Cardiac septum (tissue), 1 donor: ENCODE measurements at places on chromosomes 1 and 21. TPM values are rescaled to one million over a fixed set of nuclear protein-coding genes. Genes with fewer than 3 reads are reported as not detected.

TMEM79 gene
- 2.2 TPM for total RNA-seq

GRCh38 chr1:85615586-85616363, 35.2 kb downstream of the CCN1 start:
- no peak for DNase-seq

DNA sequence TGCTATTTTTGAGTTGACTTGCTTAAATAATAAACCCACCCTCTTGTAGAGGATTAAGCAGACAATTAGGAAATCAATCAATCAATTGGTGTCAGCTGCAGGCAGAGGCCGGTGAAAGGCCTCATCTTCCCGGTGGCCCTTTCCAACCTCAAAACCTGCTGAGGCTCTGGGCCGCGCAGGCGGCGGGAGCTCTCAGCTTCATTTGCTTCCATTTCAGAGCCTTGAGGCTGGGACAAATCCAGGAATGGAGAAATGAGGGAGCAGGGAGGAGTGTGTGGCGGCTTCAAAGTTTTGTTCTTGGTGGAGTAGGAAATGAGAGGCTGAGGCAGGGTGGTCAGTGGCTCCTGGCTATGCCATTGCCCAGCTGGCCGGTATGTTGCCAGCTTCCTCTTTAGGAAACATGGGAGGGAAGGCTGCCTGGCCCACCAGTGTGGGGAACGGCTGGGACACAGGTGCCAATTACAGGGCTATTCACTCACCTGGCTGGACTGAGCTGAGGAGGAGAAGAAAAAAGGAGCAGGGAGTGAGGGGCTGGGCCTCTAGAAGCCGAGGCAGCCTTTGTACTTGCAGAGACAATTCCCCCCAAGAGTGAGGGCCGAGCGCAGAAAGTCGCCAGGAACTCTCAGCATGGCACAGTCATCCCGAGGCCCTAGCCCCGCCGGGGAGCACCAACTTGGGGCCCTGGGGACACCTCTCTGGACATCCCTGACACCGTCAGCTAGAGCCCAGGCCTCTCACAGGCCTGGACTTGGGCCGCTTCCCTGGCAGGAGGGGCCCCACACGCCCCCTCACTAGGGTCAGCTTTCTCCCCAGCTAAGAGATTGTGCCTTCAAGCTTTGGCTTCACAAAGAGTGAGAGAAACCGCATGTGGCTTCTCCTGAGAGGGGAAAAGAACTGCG, 4.4 kb downstream of the POU3F1 start:
- DNase-seq, result no peak

- DNase-seq, result no peak
Observed at GRCh38 chr1:115258302-115258866, 79.7 kb downstream of the NGF start.

- DNase-seq, result no peak
Observed at GRCh38 chr1:29752141-29752540, 515.8 kb downstream of the PTPRU start.

DNA sequence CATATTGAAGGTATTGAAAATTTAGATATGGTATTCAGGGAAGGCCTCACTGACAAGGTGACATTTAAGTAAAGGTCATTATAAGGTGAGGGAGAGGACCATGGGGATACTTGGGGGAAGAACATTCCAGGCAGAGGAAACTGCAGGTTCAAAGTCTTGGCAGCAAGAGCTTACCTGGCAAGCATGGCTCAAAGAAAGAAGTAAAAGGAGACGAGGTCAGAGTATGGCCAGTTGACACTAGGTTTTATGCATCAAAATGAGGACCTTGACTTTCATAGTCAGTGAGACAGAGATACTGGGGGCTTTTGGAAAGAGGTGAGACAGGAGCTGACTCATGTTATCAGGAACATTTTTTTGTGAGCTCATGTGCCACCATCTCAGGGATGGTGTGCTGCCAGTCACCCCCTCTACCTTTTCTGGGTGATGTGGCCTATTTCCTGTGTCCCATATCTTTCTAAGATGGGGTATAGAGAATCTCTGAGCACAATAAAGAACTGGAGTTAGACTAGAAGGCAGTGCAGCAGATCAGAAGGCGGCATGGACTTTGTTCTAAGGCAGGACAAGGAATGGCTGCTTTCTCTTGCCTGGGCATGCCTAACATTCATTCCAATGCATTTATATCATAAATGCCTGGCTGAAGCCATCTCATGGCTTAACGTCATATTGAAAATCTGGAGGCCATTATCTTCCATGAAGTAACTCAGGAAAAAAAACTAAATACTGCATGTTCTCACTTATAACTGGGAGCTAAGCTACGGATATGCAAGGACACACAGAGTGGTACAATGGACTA, 406.7 kb downstream of the NTNG1 start:
- DNase-seq, result no peak

GRCh38 chr21:24046829-24047443, 1560.3 kb downstream of the MRPL39 start:
- DNase-seq, result no peak

- DNase-seq, result no peak
Observed at GRCh38 chr1:158563853-158564252, 6.5 kb downstream of the OR6P1 start.

DNA sequence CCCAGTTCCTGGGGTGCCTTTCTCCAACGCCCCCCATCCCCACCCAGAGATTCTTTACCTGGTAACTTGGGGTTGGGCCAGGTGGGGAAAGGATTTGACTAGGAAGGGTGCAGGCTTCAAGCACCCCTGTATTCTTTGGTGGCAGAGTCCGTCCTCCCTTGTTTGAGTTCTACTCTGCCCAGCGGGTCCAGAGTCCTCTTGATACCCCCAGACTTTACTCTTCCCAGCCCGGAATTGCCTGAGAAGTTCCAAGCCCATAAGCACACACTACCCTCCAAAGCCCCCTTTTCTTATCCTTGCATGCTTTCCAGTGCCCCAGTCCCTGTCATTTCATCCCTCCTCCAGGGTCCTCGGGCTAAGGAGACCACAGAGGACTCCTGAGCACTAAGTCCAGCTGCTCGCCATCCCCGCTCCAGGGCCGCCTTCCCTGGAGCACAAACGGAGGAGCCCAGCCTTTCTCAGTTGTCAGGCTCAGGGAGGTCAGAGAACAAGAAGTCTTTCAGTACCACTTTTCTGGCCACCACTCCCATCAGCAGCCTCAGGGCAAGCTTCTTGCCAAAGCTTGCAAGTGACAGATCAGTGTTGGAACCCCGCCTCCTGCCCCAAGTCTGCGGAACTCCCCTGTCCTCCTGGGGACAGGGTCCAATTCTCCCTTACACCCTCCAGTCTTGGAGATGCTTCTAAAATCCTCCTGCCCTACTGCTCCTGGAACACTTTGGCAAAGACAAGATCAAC, 12.2 kb downstream of the SLC45A3 start:
- no peak for DNase-seq

DNA sequence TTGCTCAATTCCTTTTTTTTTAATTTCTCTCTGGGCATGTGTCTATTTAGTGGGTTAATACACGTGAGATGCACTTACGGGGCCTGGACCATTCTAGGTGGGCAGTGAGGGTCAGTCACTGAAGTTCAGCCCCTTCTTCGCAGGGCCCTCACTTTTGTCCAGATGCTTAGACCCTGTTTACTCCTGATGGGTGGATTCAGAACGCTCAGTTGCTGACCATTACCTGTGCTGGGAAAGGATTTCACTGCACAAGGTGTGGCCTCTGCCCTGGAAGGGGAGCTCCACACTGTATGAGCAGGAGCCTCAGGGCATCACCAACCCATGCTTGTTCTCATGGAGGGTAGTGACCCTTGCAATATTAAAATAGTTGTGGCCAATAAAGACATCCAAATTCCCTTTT, 4.5 kb downstream of the PRAMEF12 start:
- DNase-seq, result no peak

DNA sequence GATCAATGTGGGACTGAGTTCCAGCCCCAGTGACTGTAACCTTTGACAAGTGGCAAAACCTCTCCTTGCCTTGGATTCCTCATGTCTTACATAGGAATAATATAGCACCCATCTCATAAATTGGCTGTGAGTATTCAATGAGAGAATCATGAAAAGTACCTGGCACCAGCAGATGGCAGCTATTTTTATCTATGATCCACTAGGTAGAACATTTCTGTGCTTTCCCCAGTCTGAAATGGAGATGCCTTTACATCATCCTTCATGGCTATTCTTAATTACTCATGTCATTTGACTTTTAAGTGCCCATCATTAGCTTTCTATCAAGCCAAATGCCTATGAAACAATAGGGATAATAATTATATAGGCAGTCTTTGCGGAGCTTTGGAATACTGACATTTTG, 130.1 kb downstream of the TGFB2 start:
- no peak for DNase-seq

GRCh38 chr1:26187882-26188281, 2.5 kb upstream of the CATSPER4 start:
- no peak for DNase-seq

DNA sequence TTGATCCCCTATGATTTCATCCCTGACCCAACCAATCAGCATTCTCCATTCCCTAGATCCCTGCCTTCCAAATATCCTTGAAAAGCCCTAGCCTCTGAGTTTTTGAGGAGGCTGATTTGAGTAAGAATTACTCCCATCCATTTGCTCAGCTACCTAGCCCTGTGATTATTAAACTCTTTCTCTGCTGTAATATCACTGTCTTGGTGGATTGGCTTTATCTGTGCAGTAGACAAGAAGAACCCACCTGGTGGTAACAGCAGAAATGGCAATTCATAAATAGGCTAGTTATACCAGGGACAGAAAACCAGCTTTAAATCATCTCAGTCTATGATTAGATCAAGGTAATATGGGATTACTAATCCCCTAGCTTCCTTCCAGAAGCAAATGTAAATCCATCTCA, 13.0 kb downstream of the IL20 start:
- DNase-seq, result no peak

DNA sequence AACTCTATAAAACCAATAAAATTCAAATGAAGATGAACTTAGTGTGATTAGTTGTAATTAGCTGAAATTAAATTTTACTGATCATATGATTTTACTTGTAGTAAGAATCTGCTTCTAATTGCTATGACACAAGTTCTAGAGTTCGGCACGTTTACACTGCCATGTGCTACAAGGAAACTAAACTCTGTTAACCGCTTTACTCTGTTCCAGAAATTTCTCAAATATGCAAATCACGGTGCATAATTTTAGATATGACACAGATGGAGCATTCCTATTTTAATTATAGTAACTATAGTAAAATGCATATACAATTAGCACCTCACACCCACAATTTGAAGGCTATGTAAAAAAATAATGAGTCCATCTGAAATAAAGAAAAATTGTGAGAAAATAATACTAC, 14.8 kb downstream of the HEATR1 start:
- no peak for DNase-seq

- DNase-seq, result no peak
Observed at GRCh38 chr1:28127617-28128257, 39.3 kb upstream of the EYA3 start.

- DNase-seq, result no peak
Observed at GRCh38 chr1:1358433-1359271, at the start of gene MXRA8. Gene MXRA8 (minus strand): TSS chr1:1358555. CDS start chr1:1358504, 51 bp downstream.

- no peak for DNase-seq
Observed at GRCh38 chr21:26225046-26225445, 54.5 kb upstream of the APP start.

GRCh38 chr1:212477680-212478466, 45.2 kb downstream of the NENF start:
- DNase-seq, result no peak

DNA sequence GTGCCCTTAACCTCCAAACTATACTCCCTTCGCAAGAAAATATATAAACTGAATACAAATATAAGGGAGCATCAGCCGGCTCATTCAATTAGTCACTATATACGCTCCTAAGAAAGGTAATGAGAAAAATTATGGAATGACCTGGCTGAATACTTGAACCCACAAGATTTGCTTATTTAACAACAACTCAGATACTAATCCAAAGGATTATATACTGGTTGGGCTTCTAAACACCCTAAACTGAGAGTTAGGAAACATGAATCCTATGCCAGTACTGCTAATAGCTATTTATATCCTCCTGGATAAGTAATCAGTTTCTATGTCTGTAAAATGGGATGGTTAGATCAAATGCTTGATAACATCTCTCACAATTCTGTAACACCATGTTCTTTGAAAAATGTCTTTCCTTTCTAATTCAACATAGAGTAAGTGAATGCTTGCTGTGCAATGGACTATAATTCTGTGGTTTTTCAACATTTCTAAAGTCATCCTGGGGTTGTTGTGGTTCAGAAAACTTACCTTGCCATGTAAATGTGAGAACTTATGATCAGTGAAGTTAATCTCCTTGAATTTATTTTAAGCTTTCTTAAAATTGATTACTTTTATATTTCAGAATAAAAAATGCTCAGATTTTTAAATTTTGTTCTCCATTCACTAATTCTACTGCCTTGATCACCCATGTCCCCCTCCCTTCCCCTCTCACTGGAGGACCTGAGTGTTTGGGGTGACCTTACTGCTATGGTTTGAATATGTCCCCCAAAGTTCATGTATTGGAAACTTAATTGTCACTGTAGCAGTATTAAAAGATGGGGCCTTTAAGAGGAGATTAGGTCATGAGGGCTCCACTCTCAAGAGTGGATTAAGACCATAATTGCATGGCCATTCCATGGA, 14.5 kb downstream of the DUSP10 start:
- no peak for DNase-seq

ATP8B2 gene
- total RNA-seq, result 22.5 TPM

GRCh38 chr1:160402001-160402795, 1.8 kb downstream of the VANGL2 start:
- DNase-seq, result no peak

DNA sequence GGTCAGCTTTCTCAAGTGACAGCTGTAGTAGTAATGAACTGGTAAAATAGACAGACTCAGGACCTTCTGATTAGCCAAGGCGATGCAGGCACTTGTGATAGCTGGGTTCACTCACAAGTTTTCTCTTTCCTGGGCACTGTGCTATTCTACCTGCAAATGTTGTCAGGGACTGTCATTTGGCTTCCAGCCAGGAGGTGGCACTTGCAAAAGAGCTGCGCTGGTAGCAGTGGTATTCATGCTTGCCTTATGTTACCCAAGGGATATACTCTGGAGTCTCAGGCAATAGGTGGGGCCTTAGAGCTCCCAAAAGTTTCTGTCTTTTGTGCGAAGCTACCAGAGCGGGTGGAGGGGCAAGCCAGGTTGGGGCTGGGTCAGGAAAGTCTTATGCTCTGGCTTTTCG, 23.5 kb downstream of the IFI44 start:
- no peak for DNase-seq

DNA sequence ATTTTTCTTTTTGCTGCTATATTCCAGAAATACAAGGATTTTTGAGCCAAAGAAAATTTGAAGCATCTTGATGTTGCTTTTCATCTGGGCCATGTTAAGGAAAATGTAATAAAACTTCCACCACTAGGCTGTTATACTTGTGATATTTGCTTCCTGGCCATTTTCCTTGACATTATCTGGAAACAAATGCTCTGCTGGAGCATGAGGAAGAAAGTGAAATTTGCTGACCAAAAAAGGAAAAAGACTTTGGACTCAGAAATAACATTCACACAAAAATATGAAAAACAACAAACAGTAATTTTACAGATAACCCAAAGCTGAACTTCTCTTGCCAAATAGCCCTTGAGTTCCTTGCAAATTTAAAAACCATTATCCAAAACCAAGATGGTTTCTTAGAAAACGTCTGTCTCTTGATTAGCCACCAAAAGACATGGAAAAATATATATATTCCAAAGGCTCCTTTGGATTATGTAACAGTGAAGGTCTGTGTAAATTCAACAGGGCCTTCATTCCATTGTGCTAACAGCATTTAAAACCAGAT, 344.5 kb downstream of the LMX1A start:
- no peak for DNase-seq

- no peak for DNase-seq
Observed at GRCh38 chr1:48851638-48852037, 74.9 kb upstream of the BEND5 start.

INSRR gene
- 0.24 TPM for total RNA-seq
